ENCODE measurements at places on chromosomes 4 and X. TPM values are rescaled to one million over a fixed set of nuclear protein-coding genes. Genes with fewer than 3 reads are reported as not detected.

- no peak for DNase-seq
Measured at GRCh38 chr4:58734030-58734674, 1624.0 kb upstream of the IGFBP7 start.

- no peak for DNase-seq
Measured at GRCh38 chrX:39645178-39645895, 452.4 kb downstream of the BCOR start.

The MRPS18C gene
- 26.8 TPM for total RNA-seq

DNA sequence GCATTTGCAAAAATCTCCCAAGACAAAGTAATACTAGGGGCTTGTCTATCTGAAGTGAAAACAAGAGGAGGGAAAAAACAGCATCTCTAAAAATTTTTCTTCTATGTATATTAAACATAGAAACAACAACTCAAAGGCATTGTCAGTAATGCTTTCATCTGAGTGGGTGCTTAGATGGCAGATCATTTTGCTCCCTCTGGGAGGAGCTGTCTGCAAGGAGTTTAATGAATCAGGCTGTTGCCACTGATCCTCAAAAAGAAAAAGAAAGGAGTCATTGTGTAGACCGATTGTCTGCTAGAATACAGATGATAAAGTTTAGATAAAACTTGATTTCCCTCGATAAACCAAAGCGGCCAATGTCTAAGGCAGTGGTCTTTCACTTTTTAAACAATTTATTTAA lies 49.7 kb upstream of the KLHL8 start:
- DNase-seq: no peak

The CNGA1 gene
- 13.7 TPM for total RNA-seq

GRCh38 chr4:1472148-1472797 lies 66.0 kb upstream of the NKX1-1 start:
- DNase-seq: peak; percentile 38

DNA sequence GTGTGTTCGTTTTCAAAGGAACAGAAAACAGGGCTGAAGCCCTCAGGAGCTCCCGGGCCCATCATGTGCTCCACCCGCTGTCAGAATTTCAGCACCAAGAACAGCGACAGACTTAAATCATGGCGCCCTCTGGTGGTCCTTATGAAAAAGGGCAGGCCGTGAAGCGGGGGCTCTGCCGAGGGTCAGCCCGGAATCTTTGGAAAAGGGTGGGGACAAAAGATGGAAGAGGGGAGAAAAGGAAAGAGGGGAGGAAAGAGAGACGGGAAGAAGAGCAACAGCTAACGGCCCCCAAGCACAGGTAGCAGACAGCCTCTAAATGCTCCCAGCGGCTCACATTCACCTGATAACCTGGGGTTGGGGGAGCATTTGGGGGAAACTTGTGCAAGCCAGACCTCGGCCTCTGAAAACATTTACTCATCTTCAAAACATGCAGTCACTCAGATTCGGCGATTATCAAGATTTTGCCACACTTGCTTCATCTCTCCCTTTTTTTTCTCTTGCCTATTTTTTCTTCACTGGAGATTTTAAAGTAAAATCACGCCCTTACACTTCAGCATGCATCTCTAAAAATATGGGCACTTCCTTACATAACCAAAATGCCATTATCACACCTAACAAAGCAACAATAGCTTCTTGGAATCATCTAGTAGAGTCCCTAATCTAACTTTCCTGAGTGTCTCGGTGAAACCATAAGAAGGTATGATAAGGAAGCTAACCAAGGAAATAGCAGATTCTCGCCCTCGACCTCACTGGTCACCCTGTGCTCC lies 28.1 kb upstream of the MAN2B2 start:
- DNase-seq: no peak

GRCh38 chrX:123625952-123626351 lies 106.9 kb downstream of the THOC2 start:
- DNase-seq: no peak

- DNase-seq: no peak
Measured at GRCh38 chr4:172650758-172651530, 517.7 kb upstream of the GALNT7 start.

DNA sequence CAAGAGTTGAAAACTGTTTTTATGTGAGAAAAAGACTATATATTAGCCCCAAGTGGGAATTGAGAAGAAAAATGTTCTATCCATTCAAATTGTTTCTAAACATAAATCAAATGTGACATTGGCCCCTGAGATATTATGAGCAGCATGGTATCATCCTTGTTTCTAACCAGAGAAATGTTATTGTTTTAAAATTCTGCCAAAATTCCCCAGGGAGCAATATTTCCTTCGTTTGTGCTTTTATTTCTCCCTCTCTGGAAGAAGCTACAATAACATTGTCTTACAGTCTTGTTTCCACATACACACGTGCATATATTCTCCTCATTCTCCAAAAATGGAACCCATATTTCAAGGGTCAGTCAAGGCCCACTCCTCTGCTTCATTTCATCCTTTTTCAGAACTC lies 46.7 kb downstream of the MAGEB17 start:
- no peak for DNase-seq

The VCX gene
- total RNA-seq: not detected

- DNase-seq: no peak
Measured at GRCh38 chr4:8400632-8401325, 39.7 kb downstream of the ACOX3 start.

All from left lobe of liver (tissue), 2 donors.